Kidney epithelial cell (primary cell): ENCODE measurements at places on chromosomes 5 and 9.

DNA sequence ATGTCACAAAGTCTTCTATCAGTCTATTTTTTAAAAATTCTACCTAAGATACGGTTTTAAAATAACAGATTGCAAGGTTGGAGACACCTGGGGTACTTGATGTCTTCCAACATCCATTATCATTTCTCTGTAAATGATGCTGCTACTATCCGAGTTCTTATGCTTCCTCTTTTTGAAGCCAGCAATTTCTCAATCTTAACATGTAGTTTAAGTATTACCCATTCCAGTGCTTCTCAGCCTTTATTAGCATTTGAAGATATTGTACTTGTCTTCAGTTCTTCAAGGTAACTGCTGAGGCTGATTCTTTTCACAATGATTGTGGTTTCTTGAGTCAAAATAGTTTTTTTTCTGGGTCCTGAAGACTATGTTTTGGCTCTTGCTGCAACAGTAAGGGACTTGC, 96.4 kb upstream of the SELENOP start:
- DNase-seq = no peak

DNA sequence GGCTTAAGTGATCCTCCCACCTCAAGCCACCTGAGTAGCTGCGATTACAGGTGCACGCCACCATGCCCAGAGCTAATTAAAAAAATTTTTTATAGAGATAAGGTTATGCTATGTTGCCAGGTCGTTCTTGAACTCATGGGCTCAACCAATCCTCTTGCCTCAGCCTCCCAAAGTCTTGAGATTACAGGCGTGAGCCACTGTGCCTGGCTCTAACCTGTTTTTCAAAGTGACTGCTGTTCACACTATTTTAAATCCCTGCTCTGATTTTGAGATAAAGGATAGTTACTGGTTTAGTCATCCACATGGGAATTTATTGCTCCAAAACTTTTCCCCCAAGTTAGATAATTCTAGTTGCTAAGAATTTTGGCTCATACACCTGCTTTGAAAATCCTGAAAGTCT, 48.2 kb upstream of the MTMR12 start:
- DNase-seq = no peak

DNA sequence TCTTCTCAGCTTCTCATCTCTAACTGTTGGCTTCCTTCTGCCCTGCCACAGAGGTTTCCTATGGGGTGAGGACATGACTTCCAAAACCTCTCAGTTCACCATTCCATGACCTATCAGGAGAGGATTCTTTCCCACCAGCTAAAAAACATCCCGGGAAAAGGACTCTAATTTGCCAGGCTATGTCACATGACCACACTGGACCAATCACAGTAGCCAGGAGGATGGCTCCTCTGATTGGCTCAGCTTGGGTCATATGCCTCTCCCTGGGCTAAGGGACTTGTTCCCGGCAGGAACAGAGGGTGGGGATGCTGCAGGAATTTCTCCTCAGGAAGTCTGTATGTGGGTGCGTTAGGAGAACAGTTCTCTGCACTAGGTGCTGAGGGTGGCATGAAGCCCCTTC, 40.3 kb upstream of the XPA start:
- DNase-seq = no peak

- no peak for DNase-seq
Observed at GRCh38 chr9:114286146-114286679, 36.7 kb upstream of the ORM1 start.

DNA sequence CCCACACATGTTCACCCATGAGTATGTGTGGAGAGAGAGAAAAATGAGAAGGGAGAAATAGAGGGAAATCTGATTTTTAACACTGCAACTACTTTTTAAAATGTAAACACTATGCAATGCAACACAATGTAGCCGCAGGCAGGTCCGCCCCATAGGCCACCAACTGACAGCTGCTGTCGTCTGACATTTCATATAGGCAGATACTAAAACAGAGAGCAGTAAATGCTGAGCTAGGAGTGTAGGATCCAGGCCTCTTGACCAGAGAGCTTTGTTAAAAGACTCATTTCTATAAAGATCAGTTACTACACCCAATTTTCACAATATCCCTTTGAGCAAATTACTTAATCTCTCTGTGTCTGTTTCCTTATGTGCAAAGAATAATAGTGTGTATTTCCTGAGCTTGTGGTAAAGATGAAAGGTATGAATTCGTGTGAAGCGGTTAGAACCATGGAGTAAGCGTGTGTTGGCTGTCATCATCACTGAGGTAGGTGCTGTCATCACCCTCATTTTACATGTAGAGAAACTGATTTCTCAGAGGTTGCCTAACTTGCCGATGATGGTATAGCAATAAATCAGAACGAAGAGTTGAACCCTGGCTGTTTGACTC, 55.2 kb upstream of the PDE8B start:
- DNase-seq = no peak

DNA sequence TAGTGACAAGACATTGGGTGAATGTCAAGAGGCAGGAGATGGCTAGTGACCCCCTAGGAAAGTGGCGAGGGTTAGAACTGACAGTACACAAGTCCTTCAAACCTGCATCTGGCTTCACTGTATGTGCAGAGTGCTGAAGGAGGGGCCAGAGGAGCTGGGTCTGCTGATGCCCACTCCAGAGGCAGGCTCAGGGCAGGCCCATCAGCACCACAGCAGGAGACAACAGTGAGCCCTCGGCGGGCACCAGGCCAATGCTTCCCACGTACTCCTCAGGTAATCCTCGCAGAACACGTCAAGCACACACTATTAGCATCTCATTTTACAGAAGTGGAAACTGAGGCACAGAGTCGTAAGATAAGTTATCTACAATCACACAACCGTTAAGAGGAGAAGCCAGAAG, 76.1 kb upstream of the SH3PXD2B start:
- DNase-seq = no peak

- DNase-seq = no peak
Observed at GRCh38 chr9:107760469-107761242, 271.1 kb upstream of the KLF4 start.

- DNase-seq = no peak
Observed at GRCh38 chr9:27421577-27421976, 102.5 kb upstream of the IFNK start.

DNA sequence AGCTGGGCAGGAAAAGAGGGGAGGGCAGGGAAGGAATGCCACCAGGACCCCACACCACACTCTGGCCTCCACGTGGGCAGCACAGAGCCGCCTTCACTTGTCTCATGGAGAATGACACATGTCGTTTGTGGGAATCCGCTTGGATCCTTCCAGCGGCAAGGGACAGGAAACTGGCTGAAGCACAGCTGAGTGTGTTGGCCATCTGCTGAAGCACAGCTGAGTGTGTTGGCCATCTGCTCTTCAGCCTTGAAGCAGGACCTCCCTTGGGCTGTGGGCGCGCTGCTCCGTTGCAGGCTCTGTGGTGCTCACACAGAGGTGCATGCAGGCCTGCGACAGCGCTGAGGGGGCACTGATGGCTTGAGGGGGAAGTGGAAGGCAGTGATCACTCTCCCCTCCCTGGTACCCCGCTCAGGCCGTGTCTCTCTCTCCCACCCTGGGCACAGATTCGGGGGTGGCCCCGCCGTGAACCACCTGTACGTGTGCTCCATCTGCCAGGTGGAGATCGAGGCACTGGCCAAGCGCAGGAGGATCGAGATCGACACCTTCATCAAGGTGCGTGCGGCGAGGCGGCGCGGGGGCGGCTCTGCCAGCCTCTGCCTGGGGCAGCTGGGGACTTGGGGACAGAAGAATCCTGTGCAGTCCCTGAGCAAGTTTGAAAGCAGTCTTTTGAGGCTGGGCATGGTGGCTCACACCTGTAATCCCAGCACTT, 40.6 kb downstream of the USP20 start:
- no peak for DNase-seq

DNA sequence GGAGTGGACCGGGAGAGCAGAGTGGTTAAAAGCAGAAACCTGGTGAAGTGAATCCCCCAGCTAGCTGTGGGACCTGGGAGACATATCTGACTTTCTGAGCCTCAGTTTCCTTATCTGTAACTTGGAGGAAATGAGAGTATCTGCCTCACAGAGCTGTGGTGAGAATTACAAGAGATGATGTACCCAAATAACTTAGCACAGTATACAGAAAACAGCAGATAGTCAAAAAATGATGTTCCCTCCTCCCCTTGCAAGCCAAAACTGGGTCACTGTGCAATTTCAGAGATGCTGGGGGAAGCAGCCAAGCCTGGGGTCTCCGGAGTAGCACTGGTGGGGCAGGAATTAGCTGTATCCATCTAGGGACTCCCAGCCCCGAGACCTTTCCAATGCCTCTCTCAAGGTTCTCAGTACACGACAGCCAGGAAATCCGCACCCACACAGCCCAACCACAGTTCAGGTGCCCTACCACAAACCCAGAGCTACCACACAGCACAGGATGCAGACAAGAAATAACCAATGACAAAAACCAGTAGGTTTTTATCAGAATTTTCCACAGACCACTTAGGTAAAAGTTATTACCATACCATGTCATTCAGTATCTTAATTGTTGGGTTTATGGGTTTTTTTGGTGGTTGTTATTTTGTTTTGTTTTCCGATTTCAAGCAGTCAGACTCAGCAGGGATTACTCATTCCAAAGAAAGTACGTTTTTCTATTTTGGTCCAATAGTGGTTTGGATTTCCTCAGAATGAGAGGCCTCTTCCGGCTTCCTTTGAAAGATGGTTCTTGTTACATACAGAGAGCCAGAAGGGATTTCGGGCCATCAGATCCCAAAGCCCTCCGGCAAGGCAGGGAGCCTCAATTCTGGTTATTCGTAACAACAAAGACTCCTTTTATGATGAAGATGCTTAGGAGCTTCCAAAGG, 4.9 kb upstream of the HRH2 start:
- no peak for DNase-seq
